ENCODE measurements at places on chromosomes 4 and X.

- no peak for DNase-seq
These were observed at the start of gene LEF1 for GRCh38 chr4:108168671-108169523. LEF1 (minus strand) TSS chr4:108168932; CDS start chr4:108167767, 1,165 bp downstream.

GRCh38 chrX:12685541-12685940 is 105.7 kb upstream of the PRPS2 start:
- DNase-seq = no peak

DNA sequence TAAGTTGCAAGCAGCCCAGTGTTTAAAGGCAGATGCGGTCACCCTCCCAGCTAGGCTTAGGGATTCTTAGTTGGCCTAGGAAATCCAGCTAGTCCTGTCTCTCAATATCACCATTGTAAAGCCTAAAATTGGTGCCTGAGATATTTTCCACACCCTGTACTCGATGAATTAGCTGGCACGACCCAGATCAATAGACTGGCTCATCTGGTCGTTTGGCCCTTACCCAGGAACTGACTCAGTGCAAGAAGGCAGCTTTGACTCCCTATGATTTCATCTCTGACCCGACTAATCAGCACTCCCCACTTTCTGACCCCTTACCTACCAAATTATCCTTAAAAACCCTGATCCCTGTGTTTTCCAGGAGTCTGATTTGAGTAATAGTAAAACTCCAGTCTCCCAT is 384.9 kb upstream of the SLC7A11 start:
- no peak for DNase-seq

- no peak for DNase-seq
These were observed 450.5 kb downstream of the KLHL4 start for GRCh38 chrX:87968118-87968517.

GRCh38 chr4:39363773-39364393 is 2.3 kb downstream of the RFC1 start:
- DNase-seq = no peak

DNA sequence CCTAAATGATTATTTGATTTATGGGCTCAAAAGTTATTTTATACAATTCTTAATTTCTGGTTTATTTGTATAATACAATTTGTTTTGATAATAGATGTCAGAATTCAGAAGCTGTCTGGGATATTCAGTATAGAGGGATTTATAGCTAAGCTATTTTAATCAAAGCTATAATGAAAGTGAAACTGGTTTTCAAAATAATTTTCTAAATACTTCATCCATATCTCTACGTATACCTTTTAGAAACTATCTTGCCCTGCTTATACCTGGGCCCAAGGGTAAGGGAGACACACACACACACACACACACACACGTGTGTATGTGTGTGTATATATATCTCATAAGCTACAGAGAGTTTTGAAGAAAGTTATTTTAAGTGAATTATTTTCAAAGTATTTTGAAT is 2.9 kb downstream of the TMEM131L start:
- no peak for DNase-seq

DNA sequence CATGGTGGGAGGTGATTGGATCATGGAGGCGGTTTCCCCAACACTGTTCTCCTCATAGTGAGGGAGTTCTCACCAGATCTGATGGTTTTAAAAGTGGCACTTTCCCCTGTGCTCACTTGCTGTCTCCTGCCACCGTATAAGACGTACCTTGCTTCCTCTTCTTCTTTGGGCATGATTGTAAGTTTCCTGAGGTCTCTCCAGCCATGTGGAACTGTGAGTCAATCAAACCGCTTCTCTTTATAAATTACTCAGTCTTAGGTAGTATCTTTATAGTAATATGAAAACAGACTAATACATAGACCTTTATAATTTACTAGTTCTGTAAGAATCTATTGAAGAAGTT is 82.5 kb upstream of the PITX2 start:
- DNase-seq = no peak

DNA sequence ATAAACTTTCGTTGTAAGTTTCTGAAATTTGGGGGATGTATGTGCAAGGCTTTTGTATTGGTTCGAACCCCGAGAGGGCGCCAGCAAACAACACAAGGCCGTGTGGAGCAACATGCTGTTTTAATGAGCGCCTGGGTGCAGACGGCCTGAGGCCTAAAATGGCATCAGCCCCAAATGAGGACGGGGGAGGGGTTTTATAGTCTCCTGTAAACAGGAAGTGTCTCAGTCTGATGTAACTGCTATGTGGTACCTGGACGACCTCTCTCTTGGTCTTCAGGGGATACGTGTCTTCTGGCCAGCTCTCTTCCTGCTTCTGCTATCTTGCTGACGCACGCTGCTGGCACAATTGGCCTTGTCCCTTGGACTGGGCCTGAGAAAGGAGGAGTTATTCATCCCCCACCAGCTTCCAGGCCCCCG is 1348.0 kb downstream of the ADGRL3 start:
- DNase-seq = peak; percentile 42

- DNase-seq = peak; percentile 48
These were observed 142.9 kb downstream of the TMEM164 start for GRCh38 chrX:110145854-110146253.

GRCh38 chr4:1207603-1208265 is 35.4 kb upstream of the SPON2 start:
- no peak for DNase-seq

GRCh38 chr4:153773236-153773690 is 13.4 kb upstream of the RNF175 start:
- no peak for DNase-seq

DNA sequence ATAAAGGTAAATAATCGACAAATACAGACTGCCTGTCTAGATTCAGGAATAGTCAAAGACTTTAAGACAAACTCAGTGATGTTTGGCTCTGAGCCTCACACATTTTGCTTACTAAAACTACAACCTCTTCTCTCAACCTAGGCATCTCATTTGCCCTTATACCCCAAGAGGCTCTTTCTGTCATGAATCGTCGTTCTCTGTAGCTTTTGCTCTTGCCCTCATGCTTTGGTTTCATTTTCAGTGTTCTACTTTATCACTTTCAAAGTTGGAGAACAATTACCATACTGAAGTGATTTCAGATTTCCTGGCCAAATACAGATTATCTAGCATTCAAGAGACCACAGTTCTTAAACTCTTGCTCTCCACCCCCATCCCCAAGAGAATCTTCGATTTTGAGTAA is 114.1 kb upstream of the RAP2C start:
- no peak for DNase-seq

DNA sequence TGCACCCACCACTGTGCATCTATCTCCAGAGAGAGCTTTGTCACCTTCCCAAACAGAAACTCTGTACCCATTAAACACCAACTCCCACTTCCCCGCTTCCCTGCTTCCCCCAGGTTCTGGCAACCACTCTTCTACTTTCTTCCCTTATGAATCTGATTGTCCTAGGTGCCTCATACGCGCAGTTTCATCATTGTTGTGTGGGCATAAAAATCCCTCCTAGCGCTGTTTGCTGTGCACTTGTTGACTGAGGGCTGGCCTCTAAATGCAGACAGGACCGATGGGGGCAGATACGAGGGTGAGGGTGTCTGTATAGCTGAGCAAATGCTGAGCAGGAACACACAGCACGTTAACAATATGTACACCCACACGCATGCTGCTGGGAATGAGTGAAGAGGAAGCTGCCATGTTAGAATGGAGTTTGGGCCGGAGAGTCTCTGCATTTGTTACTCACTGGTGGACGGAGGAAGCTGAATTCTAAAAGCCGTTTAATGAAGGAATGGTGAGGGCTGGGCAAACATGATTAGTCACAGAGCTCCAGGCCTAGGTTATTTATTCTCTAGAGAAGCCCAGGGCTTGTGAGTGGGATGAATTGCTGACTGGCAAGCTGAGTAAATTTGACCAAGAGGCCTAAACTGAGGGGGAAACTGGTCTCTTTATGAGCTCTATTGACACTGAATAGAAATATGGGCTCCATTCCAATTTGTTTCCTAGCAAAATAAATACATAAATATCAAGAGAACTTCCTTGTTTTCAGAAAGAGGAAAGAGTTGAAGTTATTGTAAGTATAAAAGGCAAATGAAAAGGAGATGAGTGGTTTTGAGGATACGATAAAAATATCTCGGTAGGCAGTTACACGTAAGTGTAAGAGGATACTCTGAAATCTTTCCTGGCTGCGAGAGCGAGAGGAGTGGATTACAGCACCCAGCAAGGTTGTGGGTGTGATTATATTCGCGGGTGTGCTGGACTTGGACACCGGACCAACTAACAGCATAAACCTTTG is 95.9 kb upstream of the RPS6KA3 start:
- no peak for DNase-seq

- no peak for DNase-seq
These were observed 119.0 kb upstream of the MID1 start for GRCh38 chrX:10739426-10739825.

GRCh38 chr4:176393306-176394013 is 73.7 kb downstream of the SPCS3 start:
- no peak for DNase-seq

GRCh38 chrX:31038575-31039326 is 33.1 kb downstream of the FTHL17 start:
- DNase-seq = peak; percentile 5

DNA sequence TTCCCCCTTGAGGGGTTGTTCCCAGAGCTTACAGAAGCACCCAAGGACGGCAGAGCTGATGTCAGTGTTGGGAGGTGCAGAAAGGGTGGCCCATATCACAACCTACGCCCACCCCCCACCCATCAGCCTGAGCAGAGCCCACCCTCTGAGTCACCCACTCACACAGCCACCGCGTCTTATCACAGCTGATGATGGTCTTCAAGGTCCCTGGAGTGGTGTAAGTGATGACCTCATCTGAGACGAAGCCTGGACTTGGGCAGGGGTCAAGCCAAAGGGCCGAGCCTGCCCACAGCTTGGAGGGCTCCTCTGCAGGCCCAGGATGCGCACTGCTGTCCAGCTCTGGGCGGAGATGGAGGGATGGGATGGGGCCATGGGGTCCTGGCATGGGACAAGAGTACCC is 3.0 kb upstream of the HTRA3 start:
- no peak for DNase-seq

DNA sequence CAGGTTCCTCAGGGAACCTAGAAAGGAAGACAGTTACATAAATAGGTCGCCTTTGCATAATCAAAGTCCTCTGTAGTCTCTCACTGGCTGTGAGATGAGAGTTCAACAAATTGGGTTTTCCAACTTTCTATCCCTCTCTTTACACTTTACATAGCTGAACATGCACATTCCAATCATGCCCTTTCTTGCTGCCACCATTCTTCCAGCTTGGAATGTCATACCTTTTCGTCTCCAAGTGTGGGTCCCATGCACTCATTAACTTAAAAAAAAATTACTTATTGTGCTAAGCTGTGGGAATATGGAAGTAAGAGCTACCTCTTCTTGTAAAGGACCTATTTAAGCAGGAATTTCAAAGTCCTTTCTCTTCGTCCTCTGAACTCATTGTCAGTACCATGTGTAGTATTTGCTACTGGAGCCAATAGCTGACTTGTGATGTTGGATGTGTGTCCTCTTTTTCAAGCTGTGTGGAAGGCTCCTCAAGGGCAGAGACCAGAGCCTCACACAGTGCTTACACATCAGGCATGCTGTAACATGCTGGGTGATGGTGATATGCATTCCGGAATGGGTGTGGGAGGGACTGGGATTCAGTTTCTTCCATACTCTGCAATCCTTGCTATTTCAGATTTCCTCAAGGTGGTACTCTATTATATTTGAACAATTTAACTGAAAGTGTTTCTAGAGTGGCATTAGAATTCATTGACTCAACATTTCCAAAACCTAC is 7.1 kb downstream of the ENOPH1 start:
- no peak for DNase-seq

DNA sequence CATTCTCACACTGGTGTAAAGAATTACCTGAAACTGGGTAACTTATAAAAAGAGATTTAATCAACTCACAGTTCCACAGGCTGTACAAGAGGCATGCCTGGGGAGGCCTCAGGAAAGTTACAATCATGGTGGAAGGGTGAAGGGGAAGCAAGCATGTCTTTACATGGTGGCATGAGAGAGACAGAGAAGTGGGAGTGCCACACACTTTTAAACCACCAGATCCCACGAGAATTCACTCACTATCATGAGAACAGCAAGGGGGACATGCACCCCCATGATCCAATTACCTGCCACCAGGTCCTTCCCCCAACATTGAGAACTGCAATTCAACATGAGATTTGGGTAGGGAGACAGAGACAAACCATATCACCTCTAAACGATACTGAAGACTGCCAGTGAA is 23.0 kb downstream of the EPGN start:
- no peak for DNase-seq

- DNase-seq = peak; percentile 14
These were observed 38.1 kb upstream of the EDA2R start for GRCh38 chrX:66676990-66677389.

DNA sequence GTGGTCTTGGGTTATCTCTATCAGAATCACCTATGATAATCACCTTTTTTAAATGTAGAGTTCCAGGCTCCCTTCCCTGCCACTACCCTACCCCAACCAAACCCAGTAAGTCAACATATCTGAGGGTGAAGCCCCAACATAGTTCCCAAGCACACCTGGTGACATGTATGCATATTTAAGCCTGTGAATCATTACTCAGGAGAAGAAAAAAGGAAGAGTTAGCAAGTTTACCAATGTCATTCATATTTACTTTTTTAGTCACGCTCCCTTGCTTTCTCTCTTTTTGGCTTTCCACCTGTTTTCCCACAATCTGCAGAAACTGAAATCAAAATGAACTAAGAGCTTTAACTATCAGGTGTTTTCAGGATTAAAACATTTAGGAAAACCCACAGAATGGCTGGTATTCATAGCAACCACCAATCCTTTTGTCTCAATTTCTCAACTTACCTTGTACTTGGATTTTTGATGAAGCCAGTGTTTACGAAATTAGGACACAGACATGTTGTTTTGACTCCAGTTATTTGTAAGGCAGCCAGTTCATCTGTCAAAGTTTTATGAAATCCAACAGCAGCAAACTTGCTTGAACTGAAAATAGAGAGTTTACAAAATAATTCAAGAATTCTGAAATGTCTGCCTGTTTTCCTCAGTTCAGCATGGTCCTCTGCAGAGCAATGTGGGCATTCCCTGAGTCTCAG is 34.0 kb downstream of the HSD17B11 start:
- no peak for DNase-seq

- DNase-seq = no peak
These were observed 7.9 kb upstream of the STOX2 start for GRCh38 chr4:183897193-183897592.

DNA sequence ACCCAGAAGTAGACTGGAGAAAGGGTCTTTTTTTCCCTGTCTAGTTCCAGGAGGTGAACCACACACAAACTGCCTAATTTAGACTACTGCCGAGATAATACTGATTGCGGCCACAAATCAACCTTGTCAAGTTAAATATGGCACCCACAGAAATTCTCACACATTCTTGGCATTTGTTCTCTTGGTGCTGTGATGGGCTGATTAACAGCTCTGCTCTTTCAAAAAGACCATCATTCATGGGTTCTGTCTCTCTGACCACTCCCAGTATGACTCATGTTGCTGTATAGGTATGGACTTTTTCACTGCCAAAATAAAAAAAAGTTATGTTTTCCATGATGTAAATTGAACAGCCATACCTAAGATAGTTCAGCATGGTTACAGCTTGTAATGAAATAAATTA is 1003.5 kb upstream of the LCORL start:
- DNase-seq = no peak

DNA sequence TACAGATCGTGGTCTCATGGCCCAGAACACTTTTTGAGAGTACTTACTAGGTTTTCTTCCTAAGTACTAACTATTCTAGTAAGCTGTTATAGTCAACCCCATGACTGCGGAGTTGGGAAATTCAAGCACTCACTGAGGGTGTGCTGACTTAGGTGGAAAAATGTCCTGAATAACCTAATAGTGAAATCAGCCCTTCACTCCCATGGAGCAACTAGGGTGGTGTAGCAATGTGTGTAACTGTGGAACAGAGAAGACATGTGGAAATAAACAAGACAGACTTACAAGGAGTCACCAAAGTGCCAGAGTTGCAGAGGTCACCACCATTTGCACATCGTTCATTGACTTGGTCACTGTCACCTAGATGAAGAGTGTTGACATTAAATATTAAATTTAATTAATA is 12.1 kb upstream of the VSIG4 start:
- DNase-seq = no peak

Data from kidney capillary endothelial cell (primary cell).